ENCODE measurements at places on chromosomes 5 and 9.

GRCh38 chr5:136686192-136686872 is 321.0 kb upstream of the TRPC7 start:
- DNase-seq, result no peak

DNA sequence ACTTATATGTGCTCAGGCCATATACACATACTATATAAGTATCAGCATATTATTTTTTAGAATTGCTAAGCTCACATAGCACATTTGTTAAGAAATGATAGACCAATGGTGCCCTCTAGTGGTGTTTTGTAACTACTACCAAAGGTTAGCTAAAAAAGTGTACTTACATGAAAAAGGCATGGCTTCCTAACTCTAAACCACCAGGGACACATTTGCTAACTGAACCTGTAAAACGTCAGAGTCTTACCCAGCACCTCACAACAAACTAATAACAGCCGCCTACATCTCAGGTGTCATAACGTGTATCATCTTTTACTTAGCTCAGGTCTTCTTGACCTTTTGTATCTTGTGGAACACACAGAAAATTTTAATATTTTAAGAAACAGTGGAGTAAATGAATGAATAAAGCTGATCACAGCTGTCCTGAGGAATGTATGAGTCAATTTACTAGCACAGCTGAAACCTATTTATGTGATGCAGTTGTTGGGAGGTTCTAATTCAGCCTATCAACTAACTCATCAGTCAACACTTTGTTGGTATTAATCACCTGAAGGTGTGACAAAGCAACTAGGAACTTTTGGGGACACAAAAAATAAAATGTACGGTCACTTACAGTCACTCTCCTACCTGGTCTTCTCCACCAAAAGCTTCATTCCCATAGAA is 72.9 kb downstream of the BAAT start:
- DNase-seq, result no peak

- no peak for DNase-seq
Measured at GRCh38 chr5:107118184-107119019, 552.3 kb downstream of the EFNA5 start.

GRCh38 chr5:52787600-52788504 is at the start of the genes ITGA1 and PELO:
TSS of gene ITGA1 (plus strand) at chr5:52787916. CDS start at chr5:52788354, 438 bp downstream.
TSS of gene PELO (plus strand) at chr5:52787916. CDS start at chr5:52800395, 12,479 bp downstream.
- peak; percentile 51 for DNase-seq

GRCh38 chr5:69368458-69369339 is 621 bp downstream of the AK6 start:
- peak; percentile 29 for DNase-seq

GRCh38 chr5:69492923-69493395 is 369 bp downstream of the OCLN start:
- peak; percentile 10 for DNase-seq

All from activated naive CD4-positive, alpha-beta T cell treated with anti-CD3 and anti-CD28 coated beads, Interleukin-2, amount 50 U/mL, for 72 hours (primary cell).